ENCODE measurements at places on chromosomes 5 and 9.

GRCh38 chr5:66906021-66906420 is 290.6 kb downstream of the CD180 start:
- DNase-seq = no peak

DNA sequence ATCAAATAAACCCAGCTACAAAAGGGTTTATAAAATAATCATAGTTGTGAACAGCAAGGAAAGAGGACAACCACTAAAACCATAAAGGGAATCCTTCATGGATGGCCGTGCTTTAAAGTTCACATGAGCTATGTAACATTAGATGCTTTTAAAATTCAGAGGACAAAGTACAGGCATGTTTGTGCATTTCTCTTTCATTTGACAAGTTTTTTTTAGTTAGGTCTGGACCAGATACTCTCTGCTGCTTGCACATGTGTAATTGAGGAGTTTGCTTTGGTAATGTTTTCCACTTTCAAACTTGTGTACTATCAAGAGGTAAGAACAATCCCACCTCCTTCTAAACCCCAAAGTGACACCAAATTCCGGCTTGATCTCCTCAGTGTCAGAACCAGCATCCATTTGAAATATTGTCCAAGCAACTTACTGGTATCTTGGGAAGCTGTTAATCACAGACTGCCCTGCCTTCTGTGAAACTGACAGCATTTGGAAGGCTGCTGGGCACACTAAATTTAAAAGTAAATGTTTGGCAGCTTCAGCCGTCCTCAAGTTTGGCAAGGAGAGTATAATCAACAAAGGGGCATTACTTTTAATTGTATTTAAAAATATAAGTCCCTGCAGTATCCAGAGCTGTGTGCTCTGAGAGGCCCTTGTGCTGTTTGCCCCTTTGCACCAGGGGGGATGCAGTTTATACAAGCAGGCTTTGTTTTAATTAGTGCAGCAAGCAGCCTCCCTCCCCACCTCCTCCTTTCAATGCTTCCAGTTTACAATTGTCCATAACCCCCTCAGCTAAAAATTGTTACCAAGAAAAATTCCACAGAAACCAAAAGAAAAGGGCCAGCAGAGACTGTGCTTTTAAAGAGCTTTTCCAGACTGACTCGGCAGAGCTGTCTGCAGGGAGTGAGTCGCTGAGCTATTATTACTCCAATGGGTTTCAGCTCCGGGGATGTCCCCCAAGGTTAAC is 328.3 kb upstream of the MPDZ start:
- no peak for DNase-seq

DNA sequence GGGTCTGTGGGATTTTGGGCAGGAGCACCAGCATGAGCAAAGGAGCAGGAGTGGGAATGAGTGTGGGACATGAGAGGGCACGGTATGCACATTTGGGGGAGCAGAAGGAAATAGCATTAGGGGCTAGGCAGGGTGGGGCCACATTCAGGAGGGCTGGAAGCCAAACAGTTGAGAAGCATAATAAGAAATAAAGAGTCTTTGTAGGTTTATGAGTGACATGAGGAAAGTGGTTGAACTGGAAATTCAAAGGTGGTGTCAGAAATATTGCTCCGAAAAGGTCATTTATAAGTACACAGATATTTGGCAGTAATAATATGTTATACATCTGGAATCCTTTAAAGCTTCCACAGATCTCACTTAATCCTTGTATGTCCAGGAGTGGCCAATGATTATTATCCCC is 26.4 kb downstream of the ARHGEF28 start:
- no peak for DNase-seq

DNA sequence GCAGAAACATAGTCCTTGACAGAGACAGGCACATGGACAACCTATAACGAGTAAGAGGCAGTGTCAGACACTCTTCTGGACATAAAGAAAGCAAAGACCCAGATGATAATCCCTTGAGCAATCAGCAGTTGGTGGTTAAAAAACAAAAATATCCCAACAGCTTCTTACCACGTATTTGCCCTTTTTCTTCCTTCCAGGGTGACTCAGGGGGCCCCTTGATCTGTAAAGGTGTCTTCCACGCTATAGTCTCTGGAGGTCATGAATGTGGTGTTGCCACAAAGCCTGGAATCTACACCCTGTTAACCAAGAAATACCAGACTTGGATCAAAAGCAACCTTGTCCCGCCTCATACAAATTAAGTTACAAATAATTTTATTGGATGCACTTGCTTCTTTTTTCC is 9.5 kb downstream of the GZMK start:
- DNase-seq = no peak

DNA sequence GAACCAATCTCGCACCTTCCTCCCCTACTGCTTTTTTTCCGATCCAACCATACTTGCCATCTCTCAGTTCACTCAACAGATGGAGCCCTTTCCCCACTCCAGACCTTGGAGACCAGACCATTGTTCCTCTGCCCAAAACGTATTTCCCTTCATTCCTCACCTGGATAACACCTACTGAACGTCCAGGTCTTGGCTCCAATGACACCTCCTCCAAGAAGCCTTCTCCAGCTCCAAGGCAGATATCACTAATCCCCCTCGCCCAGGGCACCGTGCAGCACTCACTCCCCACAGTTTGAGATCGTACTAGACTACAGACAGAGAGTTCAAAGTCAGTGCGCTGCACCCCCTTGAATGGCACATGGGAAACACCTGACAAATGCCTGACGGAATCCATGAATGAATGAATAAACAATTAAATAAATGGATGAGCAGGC is 47.1 kb upstream of the AKNA start:
- DNase-seq = no peak

- DNase-seq = peak; percentile 16
These were observed 513 bp downstream of the FAM193B start for GRCh38 chr5:177553671-177554429.

- DNase-seq = peak; percentile 15
These were observed 925 bp downstream of the ABHD17B start for GRCh38 chr9:71909887-71910649.

DNA sequence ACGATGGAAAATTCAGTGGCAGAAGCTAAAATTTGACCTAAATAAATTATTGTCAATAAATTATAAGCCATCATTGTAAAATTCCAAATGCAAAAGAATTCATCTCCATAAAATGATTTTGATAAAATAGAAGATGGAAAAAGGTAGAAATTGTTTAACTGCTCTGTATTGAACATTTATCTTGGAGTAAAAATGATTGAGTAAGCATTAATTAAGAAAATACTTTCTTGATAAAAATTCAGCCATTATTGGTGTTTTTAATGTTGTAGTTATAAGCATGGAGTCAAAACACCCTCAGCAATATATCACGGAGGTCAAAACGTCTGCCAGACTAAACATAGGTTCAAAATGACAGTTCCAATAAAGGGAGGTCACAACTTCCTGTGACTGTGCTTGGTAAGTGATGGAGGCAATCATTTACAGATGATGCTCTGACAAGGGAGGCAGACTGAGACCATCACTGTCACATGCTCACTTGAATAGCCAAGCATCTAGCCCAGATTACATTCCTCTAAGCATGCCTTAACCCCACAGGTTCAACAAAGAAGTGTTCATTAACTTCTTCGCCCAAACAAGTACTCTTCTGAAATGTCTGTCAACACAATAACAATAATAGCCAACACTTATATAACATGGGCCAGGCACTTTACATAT is 69.5 kb downstream of the SH3TC2 start:
- no peak for DNase-seq

DNA sequence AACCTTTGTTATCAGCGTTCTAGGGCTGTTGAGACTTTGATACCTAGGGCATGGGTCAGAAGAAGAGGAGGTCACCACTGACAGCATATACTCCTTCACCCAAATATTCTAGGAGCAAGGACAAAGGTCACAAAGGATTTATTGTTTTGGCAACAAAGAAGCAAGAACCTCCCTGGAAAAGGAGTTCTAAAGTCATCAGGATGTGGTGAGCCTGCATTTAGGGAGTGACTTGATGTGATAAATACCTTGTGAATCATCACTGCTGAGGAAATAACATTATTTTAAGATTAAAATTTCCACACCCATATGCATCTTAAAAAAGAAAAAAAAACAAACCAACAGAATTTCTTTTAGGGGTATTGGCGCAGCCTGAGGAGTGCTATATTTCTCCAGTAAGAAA is 13.9 kb downstream of the IFNA1 start:
- DNase-seq = no peak

- no peak for DNase-seq
These were observed 142.8 kb upstream of the PDE4D start for GRCh38 chr5:60036192-60036938.

- no peak for DNase-seq
These were observed 32.9 kb upstream of the FCN1 start for GRCh38 chr9:134950386-134951210.

- peak; percentile 42 for DNase-seq
These were observed 5.3 kb upstream of the TJP2 start for GRCh38 chr9:69168709-69169217.

DNA sequence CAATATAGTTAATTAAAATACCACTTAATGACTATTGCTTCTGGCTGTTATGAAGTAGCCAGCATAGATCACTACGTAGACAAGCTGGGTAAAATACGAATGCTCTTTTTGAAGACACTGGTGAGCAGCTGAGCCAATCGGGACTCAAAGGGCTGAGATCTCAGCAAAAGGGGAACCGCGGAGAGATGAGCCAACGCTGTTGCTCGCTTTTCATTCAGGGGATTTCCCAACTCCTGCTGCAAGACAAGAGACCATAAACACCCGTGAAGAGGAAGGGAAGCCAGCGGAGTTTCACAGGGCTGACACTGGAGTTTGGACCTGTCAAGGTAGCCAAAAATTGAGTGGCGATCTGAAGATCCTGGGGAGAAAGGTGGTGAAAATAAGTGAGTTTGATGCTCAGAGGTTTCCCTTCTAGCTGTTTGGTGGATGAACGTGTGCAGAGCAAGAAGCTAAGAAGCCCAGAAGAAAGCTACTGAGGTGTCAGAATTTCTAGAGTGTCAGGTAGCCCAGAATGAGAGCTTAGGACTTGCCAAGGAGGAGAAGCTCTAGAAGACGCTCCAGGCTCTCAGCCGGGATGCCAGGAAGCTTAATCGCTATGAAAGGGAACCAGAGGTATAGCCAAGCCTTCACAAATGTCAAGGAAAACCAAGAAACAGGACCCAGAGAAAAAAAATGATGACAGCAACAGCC is 79.6 kb upstream of the RNU6ATAC start:
- DNase-seq = peak; percentile 33
